ELR (cell line): ENCODE measurements at places on chromosomes 2 and 18.

- peak; percentile 55 for DNase-seq
Observed at GRCh38 chr2:144550911-144551310, 31.0 kb upstream of the ZEB2 start.

DNA sequence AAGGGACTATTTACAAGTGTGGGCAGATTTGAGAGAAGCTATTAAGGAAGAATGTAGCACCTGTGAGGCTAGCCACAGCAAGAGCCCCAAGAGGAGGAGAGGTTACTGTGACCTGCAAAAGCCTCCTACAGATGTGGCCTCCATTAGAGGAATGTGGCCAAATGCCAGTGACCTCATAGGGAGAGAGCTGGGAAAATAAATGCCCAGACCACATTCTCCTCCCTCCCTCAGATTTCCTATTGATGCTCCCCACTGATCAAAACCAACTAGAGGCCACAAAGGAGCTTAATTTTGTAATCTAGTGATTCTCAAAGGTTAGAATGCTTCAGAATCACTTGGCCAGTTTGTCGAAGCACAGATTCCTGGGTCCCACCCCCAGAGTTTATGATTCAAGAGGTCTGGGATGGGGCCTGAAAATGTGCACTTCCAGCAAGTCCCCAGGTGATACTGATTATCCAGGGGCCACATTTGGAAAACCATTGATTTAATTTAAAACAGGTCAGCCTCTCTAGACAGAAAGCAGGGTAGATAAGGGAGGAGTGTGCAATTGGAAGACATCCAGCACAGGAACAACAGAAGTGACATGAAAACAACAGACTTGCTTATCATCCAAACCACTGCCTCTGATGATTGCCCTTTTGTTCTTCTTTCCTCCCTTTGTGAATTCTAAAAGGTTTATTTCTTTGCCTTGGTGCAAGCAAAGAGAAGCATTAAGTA, 61.2 kb upstream of the RBBP8 start:
- DNase-seq = peak; percentile 3

GRCh38 chr2:62140426-62141141, 55.3 kb upstream of the B3GNT2 start:
- DNase-seq = no peak

GRCh38 chr18:31484461-31484860, 13.5 kb upstream of the DSG2 start:
- DNase-seq = no peak

GRCh38 chr2:119736021-119736420, 23.7 kb upstream of the PTPN4 start:
- no peak for DNase-seq

DNA sequence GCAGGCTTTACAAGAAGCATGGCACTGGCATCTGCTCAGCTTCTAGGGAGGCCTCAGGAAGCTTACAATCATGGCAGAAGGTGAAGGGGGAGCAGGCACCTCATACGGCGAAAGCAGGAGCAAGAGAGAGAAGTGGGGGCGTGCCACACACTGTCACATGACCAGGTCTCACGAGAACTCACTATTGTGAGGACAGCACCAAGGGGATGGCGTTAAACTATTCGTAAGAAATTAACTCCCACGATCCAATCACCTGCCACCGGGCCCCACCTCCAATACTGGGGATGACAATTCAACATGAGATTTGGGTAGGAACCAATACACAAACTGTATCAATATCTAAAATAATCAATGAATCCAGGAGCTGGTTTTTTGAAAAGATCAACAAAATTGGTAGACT, 156.0 kb upstream of the DPP10 start:
- DNase-seq = no peak

DNA sequence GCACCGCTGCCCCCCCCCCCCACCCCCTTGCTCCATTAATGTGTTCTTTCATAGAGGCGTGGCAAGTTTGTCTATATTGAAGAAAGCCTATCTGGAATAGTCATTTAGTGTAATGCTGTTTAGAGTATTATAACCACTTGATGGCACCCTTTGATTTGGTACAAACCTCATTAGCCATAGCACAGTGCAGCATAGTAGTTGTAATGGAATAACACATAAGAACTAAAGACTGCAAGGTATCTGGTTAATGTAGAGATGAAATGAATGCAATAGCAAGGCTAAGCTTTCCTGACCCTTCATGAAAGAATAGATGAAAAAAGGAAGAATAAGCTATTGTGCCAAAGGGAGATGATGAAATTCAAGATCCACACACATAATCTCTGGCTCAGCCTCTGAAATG, 81.9 kb downstream of the EHBP1 start:
- peak; percentile 55 for DNase-seq

DNA sequence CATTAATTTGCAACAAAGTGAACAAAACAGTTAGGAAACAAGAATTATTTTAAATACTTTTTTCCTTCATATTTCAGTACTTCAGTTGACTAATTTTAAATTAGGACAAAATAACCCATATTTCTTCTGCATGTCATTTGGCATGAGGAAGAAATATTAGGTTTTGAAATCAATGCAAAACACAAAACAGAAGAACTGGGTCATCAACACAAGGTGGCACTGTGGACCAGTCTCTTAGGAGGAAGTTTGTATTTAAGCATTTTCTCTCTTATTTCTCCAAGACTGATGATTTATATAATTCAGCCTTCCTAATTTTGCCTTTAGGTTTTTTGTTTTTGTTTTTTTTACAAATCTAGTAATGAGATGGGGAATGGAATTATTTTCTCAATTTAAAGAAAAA, 352.8 kb upstream of the KCNH7 start:
- peak; percentile 68 for DNase-seq

GRCh38 chr2:120231564-120231973, 8.4 kb upstream of the TMEM185B start:
- DNase-seq = no peak

- no peak for DNase-seq
Observed at GRCh38 chr18:76765649-76766048, 56.7 kb upstream of the ZNF236 start.

GRCh38 chr2:232377319-232377718, 1.2 kb upstream of the ALPP start:
- DNase-seq = no peak

GRCh38 chr2:19868224-19868623, 33.6 kb downstream of the TTC32 start:
- DNase-seq = no peak

DNA sequence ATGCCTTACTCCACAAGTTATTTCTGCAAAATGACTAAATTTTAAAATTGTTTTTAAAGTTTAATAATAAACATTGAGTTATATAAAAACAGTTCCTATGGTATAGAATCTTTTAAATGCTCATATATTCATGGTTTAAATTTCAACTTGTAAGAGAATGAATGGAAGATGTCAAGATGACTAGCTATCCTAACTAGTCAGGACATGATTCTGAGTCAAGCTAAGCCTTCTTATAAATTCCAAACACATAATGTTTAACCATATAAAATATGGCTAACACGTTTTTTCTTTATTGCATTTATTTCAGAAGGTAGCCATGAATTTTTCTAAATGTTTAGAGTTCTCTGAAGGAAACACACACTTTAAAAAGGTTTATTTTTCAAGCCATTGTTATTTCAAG, 320.4 kb downstream of the CBLN2 start:
- DNase-seq = no peak

GRCh38 chr2:129011466-129012061, 692.9 kb upstream of the HS6ST1 start:
- DNase-seq = no peak

DNA sequence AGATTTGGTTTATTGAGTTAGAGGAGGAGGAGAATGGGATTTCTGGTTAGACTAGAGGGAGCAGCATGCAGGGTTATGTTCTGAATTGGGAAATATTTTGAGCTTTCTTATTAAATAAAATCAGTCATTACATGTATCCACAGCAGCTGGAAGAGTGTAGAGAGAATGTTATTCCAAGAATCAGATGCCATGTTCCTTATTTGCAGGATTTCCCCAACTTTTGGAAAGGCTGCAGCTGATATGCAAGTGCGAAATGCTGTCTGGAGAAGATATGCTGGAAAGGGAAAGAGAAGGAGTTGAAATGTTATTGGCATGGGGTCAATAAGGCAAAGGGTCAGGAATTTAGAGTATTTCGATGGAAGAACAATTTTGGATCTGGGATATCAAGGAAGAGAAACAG, 255.8 kb downstream of the MTX2 start:
- DNase-seq = no peak

DNA sequence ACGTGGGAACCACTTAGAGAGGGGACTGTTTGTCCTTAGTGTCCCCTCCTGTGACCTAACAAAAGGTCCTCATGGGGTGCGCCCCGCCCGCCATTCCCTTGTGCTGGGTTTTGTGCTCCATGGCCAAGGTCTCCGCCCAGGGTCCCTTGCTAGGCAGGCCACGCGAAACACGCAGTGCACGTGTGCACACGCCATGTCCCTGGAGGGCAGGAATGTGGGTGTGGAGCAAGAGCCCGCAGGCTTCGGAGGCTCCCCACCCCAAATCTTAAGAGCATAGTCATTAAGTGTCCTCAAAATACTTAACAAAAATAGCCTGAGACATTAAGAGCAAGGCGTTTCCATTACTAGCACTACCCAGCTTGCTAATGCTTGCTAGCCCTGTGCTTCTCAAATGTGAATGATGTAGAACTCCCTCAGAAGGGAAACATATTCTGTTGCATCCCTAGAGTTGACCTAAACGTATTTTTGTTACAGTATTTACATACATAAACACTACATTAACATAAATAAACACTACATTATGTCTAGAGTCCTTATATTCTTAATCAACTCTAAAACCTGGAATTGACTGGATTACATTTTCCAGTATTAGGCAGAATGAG, 117.6 kb upstream of the APCDD1 start:
- no peak for DNase-seq

DNA sequence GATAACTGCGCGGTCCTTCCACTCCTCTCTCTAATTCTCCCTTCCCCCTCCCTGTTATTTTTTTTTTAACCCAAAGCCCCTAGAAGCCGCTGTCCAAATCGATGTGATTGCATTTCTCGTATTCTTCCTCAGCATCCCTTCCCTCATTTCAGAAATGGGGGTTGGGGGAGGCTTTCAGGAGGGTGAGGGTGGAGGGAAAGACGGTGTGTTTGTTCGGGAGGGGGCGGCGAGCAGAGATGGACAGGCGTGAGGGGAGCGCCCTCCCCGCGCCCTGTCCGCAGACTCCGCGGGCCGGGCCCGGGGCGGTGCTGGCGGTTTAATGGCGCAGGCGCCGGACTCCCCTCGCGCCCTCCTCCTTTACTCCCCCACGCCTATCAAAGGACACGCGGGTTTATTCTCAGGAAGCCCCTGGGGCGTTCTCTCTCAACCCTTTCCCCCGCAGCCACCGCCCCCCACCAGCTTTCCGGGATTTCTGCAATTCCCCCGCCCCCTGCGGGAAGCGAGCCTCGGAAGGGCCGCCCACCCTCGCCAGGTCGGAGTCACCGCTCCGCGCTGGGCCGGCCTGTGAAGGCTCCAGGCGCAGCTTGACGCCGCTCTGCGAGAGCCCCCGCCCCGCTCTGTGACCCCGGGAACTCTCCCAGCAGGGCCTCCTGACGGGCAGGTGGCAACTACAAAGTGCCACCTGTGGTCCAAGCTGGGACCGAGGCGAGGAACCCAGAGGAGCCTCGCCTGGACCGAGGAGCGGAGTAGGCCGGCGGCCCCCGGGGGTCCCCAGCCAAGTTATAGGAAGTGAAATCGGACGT, 981 bp downstream of the ST8SIA3 start:
- no peak for DNase-seq

GRCh38 chr2:30305235-30305634, 73.9 kb downstream of the LBH start:
- DNase-seq = no peak

DNA sequence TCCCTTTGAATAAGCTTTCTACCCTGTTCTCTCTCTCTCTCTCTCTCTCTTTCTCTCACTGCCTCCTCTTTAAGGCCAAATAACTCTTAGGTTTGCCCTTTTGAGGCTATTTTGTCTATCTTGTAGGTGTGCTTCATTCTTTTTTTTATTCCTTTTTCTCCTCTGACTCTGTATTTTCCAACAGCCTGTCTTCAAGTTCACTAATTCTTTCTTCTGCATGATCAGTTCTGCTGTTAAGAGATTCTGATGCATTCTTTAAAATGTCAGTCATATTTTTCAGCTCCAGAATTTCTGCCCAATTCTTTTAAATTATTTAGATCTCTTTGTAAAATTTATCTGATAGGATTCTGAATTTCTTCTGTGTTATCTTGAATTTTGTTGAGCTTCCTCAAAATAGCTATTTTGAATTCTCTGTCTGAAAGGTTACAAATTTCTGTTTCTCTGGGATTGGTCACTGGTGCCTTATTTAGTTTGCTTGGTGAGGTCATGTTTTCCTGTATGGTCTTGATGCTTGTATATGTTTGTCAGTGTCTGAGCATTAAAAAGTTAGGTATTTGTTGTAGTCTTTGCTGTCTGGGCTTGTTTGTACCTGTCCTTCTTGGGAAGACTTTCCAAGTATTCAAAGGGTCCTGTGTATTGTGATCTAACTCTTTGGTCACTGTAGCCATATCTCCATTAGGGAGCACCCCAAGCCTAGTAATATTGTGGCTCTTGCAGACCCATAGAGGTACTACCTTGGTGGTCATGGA, 35.4 kb upstream of the DYNC1I2 start:
- DNase-seq = no peak

DNA sequence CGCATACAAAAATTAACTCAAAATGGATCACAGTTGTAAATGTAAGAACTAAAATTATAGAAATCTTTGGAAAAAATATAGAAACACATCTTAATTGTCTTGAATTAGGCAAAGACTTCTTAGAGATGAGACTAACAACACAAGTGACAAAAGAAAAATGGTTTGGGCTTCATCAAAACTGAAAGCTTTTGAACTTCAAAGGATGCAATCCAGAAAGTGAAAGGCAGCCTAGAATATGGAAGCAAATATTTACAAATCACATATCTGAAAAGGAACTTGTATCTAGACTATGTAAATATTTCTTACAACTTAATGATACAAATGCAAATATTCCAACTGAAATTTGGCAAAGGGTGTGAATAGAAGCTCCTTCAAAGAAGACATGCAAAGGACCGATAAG, 582.8 kb upstream of the ZEB2 start:
- DNase-seq = no peak

DNA sequence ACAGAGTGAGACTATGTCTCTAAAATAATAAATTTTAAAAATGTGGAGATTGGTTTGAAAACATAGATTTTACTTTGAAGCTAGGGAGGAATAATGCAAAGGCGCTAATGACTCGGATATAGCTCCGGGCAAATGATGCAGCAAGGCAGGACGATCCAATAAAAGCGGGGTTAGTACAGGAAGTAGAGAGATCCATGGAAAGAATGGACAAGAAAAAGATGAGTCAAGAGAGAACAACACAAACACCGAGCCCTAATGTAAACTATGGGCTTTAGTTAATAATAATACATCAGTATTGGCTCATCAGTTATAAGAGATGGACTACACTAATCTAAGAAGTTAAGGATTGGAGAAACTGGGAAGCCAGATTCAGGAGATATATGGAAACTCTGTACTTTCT, 74.5 kb downstream of the QPCT start:
- DNase-seq = peak; percentile 83
